ENCODE measurements at places on chromosomes 7 and 10. TPM values are rescaled to one million over a fixed set of nuclear protein-coding genes. Genes with fewer than 3 reads are reported as not detected.

CYP26C1 gene
- total RNA-seq, result 0.63 TPM

HMX2 gene
- total RNA-seq, result not detected

SLC29A3 gene
- total RNA-seq, result 1.6 TPM

GPR15LG gene
- not detected for total RNA-seq

BRI3 gene
- total RNA-seq, result 77.3 TPM

EBF3 gene
- total RNA-seq, result 0.16 TPM

ELN gene
- 0.38 TPM for total RNA-seq

CTAGE6 gene
- not detected for total RNA-seq

GRID2IP gene
- under 0.01 TPM for total RNA-seq

PRSS37 gene
- not detected for total RNA-seq

MORN4 gene
- total RNA-seq, result 9.5 TPM

GPR22 gene
- not detected for total RNA-seq

All from mesangial cell (primary cell).